ENCODE measurements at places on chromosomes 6 and 20. TPM values are rescaled to one million over a fixed set of nuclear protein-coding genes. Genes with fewer than 3 reads are reported as not detected.

GRCh38 chr6:33915134-33915533 is 111.3 kb upstream of the MLN start:
- DNase-seq = peak; percentile 35

DNA sequence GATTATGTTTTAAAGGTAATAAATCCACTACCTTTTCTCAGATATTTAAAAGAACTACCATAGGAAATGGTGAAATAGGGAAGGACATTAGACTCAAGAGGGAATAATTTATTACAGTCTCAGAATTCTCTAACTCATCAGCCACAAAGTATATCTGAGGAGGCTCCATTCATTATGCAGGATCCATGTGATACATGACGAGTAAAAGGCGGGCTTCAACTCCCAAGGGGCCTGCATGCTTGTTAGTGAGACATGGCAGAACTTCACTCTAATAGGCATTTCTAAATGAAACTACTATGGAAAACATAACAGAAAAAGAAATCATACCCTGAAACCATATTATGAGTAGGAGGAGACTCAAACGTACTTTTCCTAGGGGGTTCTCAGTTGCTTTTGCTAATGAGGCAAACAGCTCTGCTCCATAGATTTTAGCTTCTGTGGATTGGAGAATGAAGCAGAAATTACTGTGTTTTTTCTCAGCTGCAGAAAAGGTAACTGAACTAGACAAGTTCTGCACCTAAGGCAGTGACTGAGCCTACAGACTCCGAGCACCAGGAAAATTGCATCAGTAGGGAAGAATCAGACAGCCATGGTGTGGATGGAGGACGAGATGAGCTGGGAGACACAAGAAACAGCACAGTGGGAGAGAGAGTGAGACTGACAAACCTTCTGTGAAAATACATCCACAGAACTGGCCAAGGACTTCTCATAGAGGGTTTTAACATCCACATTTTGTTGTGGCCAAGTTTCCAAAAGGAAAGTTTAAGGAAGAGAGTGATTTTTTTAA is 254.6 kb upstream of the PRDM1 start:
- no peak for DNase-seq

- peak; percentile 54 for DNase-seq
Observed at GRCh38 chr6:33161354-33162331, 30.6 kb downstream of the COL11A2 start.

- DNase-seq = no peak
Observed at GRCh38 chr20:44650771-44651433, 597 bp downstream of the ADA start.

GRCh38 chr6:42103753-42104094 is 38.7 kb downstream of the C6orf132 start:
- no peak for DNase-seq

DNA sequence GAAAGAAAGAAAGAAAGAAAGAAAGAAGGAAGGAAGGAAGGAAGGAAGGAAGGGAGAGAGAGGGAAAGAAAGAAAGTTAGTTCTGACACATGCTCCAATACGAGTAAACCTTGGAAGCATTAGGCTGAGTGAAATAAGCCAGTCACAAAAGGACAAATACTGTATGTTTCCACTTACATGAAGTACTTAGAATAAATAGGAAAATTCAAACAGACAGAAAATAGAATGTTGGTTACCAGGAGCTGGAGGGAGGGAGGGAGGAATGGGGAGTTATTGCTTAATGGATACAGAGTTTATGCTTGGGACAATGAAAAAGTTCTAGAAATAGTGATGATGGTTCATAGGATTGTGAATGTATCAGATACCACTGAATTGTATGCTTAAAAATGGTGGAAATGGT is 75.2 kb upstream of the CDH4 start:
- no peak for DNase-seq

DNA sequence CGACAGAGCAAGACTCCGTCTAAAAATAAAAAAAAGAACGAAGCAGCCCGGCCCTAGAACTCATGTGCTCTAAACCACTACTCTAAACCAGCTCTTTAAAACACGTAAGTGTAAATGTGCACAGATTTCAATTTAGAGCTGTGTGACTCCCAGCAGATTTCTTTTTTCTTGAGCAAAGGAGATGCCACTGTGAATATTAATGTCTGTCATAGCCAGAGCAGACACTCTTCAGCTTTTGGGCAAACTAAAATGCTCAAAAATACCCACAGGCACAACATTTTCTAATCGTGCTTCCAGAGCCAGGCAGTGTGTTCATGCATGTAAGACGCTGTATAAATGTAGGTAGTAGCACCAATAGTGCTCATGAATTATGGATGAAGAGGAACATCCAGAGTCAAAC is 218.9 kb upstream of the PLCB4 start:
- no peak for DNase-seq

- no peak for DNase-seq
Observed at GRCh38 chr6:144535630-144536029, 250.5 kb downstream of the UTRN start.

DNA sequence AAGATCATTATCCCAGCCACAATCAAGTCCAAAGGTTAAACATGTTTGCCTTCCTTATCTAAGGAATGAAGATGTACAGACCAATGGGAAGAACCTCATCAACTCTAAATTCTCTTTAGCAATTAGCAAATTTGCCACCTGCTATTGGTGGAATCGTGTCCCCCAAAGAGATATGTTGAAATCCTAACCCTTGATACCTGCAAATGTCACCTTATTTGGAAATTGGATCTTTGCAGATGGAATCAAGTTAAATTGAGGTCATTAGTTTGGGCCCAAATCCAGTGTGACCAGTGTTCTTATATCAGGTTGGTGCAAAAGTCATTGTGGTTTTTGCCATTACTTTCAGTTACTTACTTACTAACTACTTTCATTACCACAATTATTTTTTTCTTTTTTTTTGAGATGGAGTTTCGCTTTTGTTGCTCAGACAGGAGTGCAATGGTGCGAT is 31.3 kb downstream of the KLHL31 start:
- no peak for DNase-seq

- no peak for DNase-seq
Observed at GRCh38 chr6:141309295-141309694, 823.4 kb upstream of the GJE1 start.

DNA sequence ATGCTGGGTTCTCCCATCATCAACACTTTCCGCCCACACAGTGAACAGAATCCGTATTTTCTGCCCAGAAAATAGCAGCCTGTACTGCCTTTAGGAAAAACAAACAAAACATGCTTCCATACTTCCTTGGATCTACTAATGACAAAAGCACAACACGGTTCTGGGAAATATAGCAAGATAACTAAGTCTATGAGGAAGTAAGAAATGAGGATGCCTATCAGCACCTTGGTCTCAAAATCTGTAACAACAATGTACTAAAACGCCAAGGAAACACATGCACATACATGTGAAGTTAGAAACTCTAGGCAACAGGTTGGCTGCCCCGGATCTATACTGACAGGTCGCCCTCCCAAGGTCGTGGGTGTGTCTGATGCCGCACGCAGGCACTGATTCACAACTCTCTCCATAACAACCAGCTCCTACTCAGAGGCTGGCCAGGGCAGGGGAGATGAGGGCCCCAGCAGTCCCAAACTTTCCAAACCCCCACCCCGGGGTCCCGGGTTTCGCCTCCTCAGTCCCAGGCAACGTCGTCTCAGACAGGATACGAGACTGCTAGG is 710 bp downstream of the BTBD9 start:
- DNase-seq = no peak

DNA sequence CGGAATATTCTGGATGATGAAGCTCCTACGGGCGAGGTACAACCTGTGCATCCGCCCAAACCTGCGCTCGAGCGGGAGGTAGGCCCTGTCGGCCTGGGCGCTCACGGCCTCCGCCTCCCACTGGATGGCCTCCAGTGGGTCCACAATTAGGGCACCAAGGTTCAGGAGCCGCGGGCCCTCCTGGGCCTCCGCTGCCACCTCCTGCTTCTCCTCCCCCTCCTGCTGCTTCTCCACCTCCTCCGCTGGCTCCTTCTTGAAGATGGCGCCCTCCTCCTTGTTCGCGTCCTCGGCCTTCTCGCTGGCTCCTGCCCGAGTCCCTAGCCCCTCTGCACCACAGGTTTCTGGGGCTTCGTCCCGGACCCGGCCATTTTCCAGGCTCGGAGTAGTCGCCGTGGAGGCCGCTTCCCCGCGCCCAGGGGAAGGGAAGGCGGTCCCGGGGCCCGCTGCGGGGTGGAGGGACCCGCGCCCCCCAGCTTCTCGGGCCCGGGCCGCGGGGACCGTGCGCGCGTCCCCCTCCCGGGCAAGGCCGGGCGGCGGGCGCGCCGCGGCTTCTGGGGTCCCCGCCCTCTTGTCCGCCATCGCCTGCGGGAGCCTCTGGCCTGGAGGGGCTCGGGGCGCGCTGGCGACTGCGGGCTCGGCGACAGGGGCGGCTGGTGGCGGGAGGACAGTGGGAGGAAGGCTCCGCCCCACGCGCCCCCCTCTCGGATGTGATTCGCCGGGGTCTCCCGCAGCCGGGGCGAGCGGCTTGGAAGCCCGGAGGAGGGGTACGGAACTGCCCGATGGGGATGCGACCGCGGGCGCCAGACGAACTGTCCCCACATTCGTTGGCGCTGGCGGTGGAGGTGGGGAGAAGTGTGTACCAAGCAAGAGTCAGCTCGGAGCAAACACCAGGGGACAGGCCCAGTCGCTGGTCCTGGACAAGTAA is 17.6 kb downstream of the PLAGL2 start:
- peak; percentile 21 for DNase-seq

GRCh38 chr6:66896415-66896814 is 1189.4 kb upstream of the EYS start:
- DNase-seq = no peak

- no peak for DNase-seq
Observed at GRCh38 chr6:15309611-15310283, 63.9 kb downstream of the JARID2 start.

Gene PXMP4
- polyA plus RNA-seq = 8.5 TPM

Gene HEY2
- polyA plus RNA-seq = 11.4 TPM

Gene TMEM217
- 1.3 TPM for polyA plus RNA-seq

Gene UNC5CL
- polyA plus RNA-seq = 3.9 TPM

Gene PNLDC1
- polyA plus RNA-seq = 0.43 TPM

Gene KHDC1L
- polyA plus RNA-seq = not detected

Gene CLPSL2
- not detected for polyA plus RNA-seq

Gene LST1
- polyA plus RNA-seq = 10.9 TPM

Gene MUC21
- not detected for polyA plus RNA-seq

Gene HUS1B
- not detected for polyA plus RNA-seq
